ENCODE measurements at places on chromosomes 11 and 22.

DNA sequence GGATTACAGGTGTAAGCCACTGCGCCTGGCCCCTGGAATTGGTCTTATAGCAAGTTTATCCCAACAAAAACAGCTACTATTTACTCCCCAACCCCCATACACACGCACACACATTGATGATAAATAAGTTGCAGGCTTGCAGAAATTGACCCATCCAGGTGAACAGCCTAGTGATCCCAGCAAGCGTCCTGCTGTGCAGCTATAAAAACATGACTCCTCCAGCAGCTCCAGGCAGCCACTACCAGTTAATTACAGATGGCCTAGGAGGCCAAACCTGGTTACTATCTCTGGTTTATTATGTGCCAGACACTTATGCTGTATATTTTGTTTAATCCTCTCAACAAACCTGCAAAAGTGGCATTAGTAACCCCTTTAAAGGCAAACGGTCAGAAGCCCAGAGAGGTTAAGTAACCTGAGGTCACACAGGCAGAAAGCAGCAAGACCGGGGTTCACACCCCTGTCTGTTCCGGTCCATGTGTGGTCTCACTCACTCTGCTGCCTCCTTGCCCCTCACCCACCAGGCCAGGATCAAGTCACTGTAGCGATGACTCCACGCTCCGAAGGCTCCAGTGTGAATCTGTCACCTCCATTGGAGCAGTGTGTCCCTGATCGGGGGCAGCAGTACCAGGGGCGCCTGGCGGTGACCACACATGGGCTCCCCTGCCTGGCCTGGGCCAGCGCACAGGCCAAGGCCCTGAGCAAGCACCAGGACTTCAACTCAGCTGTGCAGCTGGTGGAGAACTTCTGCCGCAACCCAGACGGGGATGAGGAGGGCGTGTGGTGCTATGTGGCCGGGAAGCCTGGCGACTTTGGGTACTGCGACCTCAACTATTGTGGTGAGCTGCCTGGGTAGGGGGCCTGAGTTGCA is 6.6 kb downstream of the F2 start:
- no peak for DNase-seq

DNA sequence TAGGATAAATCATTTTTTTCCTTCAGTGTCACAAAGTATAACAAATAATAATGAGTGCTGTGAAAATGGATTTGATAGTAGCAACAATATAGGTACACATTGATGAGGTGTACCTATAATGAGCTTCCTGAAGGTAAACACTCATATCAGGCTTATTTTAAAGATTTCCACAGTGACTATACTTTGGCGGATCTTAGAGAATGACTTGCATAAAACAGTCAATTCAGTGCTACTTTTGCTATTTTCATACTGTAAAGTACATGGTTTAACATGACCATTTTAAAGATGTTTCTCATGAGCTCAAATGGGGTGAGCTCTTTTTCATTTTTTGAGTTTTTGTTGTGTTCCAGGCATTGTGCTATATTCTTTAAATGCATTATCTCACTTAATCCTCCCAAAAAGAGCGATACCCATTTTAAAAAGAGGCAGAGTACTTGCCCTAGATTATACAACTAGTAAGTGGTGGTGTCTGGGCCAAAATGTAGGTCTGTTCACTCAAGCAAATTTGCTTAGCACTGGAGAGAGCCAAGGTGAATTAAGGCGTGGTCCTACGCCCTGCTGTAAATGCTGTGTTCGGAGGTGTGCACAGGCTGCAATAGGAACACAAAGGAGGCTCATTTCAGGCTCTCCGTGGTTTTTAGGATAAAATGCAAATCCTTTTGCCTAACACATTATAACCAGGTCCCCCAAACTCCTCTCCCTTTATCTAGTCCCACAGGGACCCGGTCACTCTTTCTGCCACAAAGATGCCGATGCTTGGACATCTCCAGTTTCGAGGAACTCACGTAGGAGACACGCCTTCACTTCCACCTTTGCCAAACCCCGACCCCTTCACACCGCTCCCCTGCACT is 617 bp upstream of the ALKBH3 start:
- DNase-seq = no peak

DNA sequence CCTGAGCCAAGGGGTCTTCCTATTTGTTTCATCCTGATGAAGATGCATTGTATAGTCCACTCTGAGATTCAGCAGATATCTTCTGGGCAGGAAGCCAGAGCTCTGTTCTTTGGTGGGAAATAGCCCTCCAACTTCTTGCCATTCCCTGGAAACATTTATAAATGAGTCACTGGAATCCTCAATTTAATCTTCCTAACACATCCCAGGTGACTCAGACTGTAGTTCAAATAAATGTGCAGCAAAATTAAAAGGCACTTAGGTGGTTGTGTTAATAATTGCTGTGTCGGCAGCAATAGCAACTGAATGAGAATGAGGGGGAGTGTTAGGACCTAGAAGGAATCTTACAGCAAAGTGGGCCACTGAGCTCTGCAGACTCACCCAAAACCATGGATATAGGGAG is 108.6 kb downstream of the INSC start:
- DNase-seq = no peak

DNA sequence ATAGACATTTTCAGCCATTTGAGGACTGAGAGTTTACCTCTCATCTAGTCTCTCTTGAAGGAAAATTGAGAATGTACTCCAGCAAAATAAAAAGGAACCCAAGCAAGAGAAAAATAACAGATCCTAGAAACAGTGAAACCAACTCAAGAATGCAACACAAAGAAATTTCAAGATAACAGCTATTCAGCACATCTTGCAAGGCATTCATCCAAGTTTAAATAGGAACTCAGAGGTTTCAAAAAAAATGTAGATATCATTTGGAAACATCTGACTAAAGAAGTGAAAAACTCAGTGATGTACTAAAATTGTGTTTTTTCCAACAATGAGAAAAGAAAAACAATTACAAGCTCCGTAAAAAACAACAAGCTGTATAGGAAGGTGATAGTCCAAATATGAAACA is 76.4 kb downstream of the TMEM135 start:
- DNase-seq = no peak

All from hepatic stellate cell (primary cell).